ENCODE measurements at places on chromosomes 5 and 9. TPM values are rescaled to one million over a fixed set of nuclear protein-coding genes. Genes with fewer than 3 reads are reported as not detected.

GRCh38 chr9:21121595-21122251, 19.9 kb downstream of the IFNW1 start:
- DNase-seq: no peak

ZBTB43 gene
- 3.8 TPM for total RNA-seq

SOWAHA gene
- total RNA-seq: not detected

DNA sequence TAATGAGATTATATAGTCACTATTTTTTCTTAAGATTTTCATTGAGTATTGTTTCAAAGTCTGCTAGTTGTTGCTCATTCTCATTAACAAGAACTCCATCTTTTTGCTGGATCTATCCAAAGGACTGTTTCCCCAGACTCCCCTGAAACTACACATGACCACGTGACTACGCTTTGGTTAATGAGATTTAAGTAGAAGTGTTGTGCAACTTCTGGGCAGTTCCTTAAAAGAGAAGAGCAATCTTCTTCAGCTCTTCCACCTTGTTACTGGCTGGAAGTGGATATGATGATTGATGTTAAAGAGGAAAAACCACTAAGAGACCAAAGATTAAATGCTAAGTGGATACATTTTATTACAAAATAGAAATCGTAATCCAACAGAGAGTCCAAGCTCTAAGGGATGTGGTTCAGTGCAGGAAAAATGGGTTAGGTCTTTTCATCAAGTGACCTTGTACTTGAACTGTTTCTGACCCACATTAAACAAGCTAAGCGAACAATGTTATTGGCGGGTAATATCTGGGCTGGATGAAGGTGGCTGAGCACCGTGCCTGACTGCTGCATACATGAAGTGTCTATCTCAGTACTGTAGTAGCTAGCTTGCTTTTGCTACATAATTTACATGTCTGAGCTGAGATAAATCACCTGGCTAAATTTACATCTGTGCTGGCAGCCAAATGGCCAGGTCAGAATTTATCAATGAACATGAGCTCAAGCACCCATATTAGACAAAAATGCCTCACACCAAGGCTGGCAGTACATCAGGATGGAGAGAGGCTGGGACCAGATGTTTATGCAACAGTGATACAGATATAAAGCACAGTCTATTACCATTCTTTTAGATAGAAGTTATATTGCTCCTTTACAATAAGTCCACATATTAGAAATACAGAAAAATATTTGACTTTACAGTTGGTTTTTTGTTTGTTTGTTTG, 7.5 kb upstream of the CTNNAL1 start:
- DNase-seq: no peak

DNA sequence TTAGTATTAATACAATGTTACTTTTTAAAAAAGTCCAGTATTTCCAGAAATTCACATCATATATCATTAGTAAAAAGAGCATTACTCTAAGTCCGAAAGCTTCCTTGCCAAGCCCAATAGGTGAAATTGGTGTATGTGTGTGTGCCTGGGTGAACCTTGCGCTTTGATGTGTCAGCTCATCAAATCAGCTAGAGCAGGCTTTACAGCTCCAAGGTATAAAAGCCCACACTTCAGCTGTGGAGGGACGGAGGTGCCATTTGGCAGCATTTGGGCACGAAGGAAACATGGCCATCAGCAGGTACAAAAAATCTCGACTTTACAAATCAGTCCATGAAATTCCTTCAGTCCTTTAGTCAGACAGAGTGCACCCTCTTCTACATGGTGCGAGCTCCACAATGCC, 76.5 kb upstream of the IL7R start:
- DNase-seq: no peak

PCDHA6 gene
- 0.12 TPM for total RNA-seq

GRCh38 chr5:153831973-153832372, 206.7 kb downstream of the FAM114A2 start:
- peak; percentile 25 for DNase-seq

NUTM2F gene
- total RNA-seq: not detected

DNA sequence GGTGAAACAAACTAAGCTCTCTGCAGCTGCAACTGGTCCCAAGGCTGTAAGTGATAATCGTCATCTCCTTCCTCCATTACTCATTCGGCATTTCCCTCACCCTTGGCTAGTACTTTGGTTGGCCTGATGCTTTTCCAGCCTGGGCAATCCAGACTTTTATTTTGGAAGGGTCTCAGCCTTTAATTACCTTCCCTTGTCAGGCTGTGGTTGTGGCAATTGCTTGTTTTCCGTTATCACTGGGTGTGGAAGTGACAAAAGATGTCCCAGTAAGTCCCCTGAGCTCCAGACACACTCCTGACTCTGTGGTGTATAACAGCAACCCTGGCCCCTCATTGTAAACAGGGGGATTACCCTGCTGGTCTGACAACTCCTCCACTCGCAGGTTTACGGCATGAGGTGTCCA, 6.3 kb upstream of the FAF2 start:
- peak; percentile 37 for DNase-seq

Data from RPMI7951 (cell line).